ENCODE measurements at places on chromosomes 1 and 21.
A peak's percentile ranks its signal among the peaks of the same experiment; 100 is the strongest.

DNA sequence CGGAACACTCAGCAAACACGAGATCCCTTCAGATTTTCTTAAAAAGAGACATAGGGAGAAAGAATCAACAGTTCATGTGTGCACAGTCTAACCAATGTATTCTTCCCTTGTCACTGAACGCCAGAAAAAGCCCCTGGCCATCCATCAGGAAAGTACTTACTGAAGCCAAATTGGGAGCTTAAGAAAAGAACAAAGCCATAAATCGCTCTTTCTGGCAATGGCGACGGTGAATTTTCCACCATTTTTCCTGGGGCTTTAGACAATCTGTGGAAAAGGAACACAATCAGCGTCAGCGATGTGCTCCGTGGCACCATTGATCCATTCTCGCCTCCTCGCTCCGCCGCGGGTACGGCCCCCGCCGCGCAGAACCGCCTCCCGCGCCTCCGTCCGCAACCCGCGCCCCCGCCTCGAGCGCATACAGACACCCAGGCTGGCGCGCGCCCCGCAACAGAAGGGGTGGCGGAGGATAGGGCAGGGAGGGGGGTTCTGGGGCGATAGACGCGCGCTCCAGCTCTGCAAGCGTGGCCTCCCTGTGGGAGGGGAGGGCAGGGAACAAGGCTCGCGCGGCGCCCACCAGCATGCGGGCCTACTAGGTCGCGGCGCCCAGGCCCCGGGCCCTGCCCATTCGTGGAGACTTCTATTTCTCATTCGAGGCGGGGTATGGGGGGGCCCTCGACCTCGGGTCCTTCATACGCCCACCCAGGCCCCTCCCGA, 440 bp downstream of the PIGP start:
- no peak for DNase-seq

GRCh38 chr1:44821240-44821715, 13.0 kb downstream of the BTBD19 start:
- no peak for DNase-seq

- DNase-seq = no peak
Measured at GRCh38 chr1:242764161-242764560, 239.7 kb upstream of the PLD5 start.

DNA sequence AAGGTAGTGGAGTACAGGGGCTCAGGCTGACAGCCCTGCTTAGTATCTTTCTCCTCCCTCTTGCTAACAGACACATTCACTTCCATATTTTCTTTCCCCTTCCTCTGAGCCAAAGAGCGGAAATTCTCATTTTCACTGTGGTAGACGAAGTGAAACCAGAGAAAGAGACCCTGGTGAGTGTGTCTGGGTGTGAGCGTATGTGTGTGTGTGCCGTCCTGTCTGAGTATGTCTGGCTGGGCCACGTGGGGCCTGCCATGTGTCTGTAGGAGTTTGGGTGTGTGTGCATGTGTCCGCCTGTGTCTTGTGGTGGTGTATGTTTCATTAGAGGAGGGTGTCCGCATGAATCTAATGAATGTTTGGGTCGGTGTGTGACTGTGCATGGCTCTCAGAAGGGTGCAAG, 1.7 kb downstream of the COL8A2 start:
- DNase-seq = no peak

DNA sequence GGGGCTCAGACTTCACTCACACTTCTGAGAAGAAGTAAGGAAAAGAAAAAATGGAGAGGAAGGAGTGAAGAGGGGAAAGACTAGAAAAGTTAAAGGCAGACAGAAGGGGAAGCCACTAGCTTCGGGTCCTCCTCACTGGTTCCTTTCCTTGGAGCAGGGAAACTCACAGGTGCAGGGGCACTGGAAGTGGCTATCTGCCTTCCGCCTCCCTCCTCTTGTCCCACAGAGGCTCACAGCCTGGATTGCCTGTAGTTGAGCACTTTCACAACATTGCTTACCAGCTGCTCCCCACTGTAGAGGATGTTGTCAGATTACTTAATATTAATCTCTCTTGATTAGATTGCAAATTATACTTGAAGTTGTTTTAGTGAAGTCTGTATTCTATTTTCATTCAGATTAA, 21.6 kb upstream of the ABCA4 start:
- DNase-seq = no peak

DNA sequence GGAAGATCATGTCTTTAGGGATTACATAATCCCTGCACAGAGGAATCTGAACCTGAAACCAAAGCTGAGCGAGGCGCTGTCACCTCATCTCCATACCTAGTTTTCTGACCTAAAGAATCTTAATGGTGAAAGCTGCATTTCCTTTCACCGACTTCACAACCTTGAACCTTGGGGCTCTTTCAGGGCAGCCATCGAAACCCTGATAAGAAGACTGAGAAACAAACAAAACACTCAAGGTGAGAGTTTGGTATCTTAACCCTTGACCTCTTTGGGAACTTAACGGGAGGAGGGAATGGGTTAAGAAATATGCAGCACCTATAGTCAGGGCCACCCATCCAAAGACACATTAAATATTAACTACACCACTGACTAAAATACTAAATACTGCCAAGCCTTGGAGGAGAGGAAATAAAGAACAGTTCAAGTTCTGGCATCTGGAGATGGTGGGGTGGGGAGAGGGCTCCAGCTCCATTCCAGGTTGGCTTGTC, 2.0 kb downstream of the C1orf116 start:
- DNase-seq = no peak

- peak; percentile 70 for DNase-seq
Measured at GRCh38 chr1:235998812-235999211, 66.1 kb downstream of the NID1 start.

GRCh38 chr1:157969697-157970485, 23.6 kb upstream of the KIRREL1 start:
- no peak for DNase-seq

GRCh38 chr1:91759076-91759475, 126.9 kb downstream of the TGFBR3 start:
- peak; percentile 44 for DNase-seq

GRCh38 chr1:20484519-20485462, 1.2 kb downstream of the CAMK2N1 start:
- DNase-seq = peak; percentile 68

GRCh38 chr1:117007719-117008013, 6.1 kb downstream of the CD101 start:
- no peak for DNase-seq

DNA sequence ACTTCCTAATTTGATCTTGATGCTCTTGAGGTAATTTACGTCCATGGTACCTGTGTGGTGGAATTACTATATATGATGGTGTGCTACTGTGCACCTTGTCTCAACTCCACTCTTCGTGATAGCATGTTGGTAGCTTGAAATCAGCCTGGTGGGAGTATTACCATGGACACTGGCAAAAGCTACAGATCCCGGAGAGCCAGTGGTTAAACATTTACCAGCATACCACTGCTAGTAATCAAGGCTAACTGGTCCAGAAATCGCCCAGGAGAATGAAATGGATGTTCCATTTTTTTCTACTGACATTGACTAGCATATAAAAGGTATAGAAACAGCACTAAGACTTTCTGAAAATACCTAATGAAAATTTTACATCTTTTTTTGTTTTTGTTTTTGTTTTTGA, 30.6 kb downstream of the ELK4 start:
- DNase-seq = no peak
